NCI-H187 (cell line): ENCODE measurements at places on chromosomes 4 and X.

GRCh38 chr4:137664046-137664387 lies 131.7 kb upstream of the PCDH18 start:
- DNase-seq: no peak

DNA sequence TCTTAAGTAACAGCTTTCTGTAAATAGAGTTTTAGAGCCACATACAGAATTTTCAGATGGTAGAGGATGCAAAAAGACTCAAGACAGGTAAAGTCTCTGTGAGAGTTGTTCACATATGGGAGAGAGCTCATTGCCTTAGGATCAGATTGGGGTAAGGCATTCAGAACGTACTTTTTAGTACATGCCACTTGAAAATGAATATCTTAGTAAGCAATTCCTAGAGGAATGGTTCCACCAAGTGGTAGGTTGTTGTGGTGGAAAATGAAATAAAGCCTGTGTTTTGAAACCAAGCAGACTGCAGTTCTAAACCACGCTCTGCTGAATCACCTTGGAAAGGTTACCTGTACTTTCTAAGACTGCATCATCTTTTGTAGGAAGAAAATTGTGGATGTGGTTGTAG lies 547.0 kb upstream of the LCORL start:
- no peak for DNase-seq

DNA sequence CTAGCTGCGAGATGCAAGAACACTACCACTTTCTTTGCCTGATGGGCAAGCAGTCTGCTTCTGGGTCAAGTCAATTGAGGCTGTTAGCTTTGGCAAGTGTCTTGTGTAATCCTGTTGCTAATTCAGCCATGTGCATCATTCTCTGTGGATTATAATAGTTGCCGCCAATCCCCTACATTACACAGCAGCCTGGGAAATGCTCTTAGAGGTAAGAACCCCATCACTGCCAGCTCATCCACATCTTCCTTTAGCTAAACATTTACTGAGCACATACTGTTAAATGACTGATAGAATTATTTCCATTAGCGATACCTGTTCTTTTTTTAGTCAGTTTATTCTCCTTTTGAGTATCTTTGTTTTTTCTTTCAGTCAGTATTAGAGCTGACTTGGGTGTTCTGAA lies 116.2 kb downstream of the CBR4 start:
- no peak for DNase-seq

DNA sequence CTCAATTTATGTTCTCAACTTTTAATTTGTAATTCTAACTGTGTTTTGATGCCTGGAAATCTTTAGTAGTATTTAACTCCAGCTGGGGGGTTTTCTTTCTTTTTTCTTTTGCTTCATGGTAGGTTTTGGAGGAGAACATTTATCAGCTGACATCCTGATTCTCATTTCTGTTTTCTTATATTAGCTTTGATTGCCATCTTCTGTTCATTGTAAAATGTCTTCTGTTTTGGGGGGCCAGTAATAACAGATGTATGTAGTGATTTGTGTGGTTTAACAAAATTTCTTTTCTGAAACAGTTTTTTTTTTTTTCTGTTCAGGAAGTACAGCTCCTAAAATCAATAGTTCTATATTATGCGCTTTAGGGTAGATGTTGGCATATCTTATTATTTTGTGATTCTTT lies 182.2 kb downstream of the GABRB1 start:
- DNase-seq: no peak

DNA sequence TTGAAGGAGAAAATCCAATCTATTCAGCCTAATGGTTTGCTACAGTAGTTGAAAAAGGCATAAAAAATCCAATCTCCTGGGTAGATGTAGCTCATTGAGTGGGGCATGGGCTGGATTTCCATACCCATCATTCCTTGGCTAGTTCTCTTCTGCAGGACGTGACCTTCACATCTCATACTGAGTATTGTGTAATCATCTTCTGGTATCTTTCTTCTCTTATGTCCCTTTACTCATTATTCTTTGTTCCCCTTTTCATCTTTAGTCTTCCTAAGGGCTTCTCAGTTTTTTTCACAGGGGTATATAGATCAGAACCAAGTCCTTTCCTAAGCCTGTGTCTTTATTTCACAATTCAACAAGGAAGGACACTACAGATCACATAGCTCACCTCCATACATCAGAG lies 727.6 kb upstream of the MAGEB2 start:
- no peak for DNase-seq

DNA sequence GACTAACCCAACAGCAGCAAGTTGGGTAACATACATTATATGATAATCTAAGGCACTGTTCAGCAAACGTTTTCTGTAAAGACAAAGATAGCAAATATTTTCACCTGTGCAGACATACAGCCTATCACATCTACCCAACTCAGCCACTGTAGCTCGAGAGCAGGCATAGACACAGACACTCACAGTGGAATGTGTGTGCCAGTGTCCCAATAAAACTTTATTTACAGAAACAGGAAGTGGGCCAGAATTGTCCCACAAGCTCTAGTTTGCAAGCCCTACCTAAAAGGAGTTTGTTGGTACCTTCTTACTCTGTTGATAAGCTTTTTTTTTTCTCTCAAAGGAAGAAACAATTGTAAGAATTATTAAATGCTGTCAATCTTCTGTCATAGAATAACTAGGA lies 11.9 kb upstream of the FAM9A start:
- DNase-seq: no peak

- no peak for DNase-seq
Observed at GRCh38 chr4:56426273-56426672, 9.1 kb downstream of the PPAT start.

DNA sequence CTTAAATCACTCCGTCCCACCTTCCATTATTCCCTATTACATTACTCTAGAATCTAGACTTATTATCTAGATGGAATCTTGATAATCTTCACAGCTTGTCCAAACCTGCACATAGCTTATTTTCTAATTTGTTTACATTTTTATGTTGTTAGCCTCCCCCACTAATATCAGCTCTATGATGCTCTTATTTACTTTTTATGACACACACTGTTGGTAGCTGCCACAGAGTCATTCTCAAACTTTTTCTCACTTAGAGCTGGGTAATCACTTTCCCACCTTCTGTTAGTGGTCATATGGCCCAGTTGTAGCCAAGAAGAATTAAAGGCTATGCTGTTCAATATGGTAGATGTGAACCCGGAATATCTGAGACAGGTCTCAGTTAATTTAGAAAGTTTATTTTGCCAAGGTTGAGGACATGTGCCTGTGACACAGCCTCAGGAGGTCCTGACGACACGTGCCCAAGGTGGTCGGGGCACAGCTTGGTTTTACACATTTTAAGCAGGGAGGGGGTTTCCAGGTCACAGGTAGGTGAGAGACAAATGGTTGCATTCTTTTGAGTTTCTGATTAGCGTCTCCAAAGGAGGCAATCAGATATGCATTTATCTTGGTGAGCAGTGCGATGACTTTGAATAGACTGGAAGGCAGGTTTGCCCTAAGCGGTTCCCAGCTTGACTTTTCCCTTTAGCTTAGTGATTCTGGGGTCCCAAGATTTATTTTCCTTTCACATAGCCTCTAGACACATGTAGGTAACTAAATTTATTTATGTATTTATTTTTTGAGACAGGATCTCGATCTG lies 7.0 kb upstream of the ADGRA3 start:
- DNase-seq: no peak

- DNase-seq: no peak
Observed at GRCh38 chr4:19971829-19972228, 279.9 kb upstream of the SLIT2 start.

GRCh38 chr4:4330794-4331193 lies 40.7 kb downstream of the ZBTB49 start:
- DNase-seq: no peak

- DNase-seq: no peak
Observed at GRCh38 chr4:70741867-70742658, 20.3 kb downstream of the RUFY3 start.

GRCh38 chr4:99826016-99826415 lies 9.4 kb downstream of the DAPP1 start:
- DNase-seq: no peak

DNA sequence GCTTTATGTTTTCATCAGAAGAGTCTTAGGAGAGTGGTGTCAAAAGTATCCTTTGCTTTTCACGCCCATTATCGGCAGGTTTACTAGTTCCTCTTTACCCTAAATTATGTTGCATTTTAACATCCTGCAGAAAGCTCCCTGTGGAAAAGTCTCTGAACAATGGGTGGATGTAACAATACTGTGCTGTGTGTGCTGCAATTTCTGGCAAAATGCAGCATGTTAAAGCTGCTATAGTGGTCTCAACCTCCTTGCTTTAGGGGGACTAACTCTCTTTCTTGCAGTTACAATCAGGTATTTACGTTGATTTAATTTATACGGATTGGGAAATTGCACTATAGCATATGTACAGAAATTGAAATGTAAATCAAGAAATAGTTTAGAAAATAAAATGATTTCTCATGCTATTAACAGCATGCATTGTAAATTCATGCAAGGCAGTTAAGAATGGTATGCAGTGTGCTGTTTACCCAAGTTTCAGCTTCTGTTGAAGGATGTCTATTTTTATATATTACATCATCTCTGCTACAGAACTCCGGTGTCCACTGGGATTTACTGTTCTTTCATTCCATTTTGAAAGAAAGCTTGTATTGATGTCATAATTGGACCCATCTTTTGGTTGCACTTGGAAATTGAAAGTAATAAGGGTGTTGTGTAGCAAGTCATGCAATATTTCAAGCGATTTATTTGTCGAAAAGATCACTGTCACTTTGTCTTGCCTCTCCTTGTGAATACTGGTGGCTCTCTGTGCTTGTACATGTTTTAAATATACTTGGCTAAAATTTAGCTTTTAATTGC lies 145.7 kb downstream of the RAPGEF2 start:
- no peak for DNase-seq

DNA sequence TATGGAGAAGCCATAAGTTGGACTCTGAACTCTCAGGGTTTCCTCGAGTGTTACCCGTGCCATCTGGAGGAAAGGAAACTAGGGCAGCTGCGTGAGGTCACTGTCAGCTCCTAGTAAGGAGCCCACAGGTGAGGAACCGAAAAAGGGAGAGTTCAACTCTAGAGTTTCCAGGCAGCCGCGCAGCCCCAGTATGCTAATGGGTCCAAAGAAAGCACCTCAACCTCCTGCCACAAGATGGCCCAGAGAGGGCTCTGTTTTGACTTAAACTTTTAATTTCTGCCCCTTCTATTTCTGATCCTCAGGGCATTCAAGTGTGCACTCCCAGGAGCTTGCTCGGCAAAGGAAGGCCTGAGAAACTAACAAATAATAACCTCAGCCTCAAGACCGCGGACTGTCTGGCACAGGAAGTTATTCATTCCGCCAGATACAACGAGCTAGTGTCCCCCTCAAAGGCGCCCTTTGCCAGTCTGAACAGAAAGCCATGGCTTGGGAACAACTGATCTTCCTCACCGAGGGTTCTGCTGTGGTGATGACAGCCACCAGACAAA lies 13.9 kb downstream of the SCARB2 start:
- no peak for DNase-seq

DNA sequence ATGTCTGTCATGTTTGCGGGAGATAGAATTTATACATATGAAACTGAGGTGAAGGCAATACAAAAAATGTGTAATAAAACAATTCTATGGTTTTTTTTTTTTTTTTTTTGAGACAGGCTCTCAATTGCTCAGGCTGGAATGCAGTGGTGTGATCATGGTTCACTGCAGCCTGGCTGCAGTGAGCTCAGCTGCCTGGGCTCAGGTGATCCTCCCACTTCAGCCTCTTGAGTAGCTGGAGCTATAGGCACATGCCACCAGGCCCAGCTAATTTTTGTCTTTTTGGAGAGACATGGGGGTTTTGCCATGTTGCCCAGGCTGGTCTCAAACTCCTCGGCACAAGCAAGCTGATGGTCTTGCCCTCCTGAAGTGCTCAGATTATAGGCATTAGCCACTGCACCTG lies 10.1 kb downstream of the RADX start:
- DNase-seq: no peak

GRCh38 chr4:169098054-169098497 lies 88.0 kb upstream of the CBR4 start:
- no peak for DNase-seq

- DNase-seq: no peak
Observed at GRCh38 chr4:78720994-78721677, 55.0 kb upstream of the BMP2K start.

DNA sequence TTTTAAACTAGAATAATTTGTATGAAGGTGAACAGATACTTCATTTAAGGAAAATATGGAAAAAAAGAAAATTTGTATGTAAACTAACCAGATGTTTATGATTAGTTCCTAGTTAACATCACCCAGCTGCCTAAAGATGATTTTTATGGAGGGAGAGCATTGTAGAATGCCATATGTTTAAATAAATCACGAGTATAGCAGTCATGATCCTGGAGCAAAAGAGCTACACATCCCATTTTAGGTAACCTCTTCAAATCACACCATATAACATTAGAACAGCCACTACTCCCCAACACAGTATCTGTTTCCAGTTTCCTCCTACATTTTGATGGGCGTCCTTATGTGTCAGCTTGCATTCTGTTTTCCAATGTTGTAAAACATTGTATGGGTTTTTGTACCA lies 571.9 kb upstream of the FAM241A start:
- DNase-seq: no peak

GRCh38 chr4:156961196-156962057 lies 10.2 kb downstream of the PDGFC start:
- no peak for DNase-seq

- DNase-seq: no peak
Observed at GRCh38 chr4:55753856-55754255, 65.7 kb upstream of the EXOC1L start.

DNA sequence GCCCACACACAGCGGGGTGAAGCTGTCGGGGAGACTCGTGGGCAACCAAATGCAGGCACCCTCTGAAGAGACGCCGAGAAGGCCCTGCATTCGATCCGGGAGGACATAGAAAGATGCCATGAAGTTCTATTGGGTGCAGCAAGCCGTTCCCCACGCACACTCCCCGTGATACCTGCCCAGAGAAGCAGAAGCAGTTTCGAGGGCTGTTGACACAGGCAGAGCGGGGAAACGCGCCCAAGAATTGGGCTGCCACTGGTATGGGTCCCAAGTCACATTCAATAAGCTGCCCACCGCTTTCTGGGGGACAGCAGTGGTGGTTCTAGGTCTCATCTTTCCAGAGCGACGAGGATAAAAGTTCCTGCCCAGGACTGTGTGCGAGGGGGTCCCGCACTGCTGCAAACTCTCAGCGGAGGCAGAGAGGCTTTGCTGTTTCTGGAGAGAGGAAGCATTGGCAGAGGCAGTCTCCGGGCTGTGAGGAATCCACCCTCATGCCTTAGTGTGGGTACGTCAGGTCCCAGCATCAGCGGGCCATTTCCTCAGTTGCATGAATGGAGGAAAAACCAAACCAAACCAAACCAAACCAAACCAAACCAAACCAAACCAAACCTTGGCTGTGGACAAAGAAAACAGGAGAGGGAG lies 10.1 kb downstream of the PITX2 start:
- no peak for DNase-seq

DNA sequence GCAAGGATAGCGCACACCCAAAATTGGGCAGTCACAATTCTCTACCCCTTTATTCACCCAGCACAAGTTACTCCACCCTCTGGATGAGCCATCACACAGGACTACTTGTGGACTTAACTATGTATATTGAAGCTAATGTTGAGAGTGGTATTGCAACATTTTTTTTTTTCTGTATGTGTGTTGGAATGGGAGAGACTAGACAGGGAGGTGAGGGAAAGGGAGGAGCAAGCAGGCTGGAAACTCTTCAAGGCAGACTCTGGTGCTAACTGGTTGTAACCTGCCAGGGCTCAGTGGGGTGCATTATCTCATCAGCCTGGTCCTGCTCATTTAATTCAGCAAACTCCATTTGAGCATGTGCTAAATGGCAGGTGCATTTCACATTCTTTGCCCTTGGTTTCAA lies 18.4 kb upstream of the CWH43 start:
- DNase-seq: no peak
